Activated CD4-positive, alpha-beta T cell treated with anti-CD3 and anti-CD28 coated beads, Interleukin-2, amount 50 U/mL, for 4 hours (primary cell): ENCODE measurements at places on chromosomes 13 and 19.

DNA sequence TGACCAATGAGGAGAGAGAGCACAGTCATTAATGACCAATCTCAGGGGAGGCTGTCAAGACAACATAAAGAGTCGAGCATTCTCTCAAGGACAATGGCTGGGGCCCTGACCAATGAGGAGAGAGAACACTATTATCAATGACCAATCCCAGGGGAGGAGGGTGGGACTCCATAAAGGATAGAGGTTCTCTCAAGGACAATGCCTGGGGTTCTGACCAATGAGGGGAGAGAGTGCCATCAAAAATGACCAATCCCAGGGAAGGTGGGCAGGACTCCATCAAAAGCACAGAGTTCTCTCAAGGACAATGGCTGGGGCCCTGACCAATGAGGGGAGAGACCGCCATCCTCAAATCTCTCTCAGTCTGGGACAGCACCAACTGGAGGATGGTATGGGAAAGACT lies 3.3 kb upstream of the KLK11 start:
- DNase-seq = no peak

DNA sequence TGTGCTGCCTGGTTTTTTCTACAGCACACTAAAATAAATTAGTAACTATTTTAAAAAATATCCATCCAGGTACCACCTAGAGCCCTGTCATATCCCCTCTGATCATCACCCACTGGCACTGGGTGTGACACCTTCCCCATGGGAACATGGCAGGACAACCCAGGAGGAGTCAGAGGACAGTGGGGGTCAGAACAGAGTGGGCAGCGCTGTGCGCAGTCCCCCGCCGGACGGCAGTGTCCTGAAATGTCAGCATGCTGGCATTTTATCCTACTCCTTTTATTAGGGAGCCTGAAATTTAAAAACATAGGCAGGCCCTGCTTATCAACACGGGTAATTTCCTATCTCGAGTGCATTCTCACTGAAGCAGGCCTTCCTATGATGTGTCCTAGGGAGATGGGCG lies 42.1 kb upstream of the GAS6 start:
- no peak for DNase-seq

DNA sequence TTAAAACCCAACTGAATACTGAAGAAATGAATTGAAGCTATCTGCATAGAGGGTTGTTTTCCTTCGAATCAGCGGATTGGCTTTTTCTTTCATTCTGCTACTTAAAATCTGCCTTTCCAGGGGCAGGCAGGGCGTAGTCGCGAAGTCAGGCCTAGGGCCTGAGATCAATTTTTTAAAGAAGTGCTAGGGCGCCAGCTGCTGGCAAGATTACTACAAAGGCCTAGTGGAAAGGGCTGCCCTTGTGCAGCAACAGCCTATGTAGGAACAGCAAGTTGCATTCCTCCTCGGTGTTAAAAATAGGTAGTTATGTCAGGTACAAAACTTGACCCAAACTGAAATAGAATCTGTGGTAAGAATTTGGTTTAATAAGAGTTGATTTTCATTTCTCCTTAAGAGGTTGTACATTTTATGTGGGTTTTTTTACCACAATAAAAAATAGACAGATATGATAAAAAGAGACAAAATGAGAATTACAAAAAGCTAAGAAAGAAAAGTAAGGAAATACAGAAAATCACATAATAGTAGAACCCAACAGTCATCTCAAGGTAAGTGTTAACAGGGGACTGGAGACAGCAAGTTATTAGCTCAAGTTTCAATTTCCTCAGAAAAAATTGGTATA lies 9.5 kb upstream of the URAD start:
- DNase-seq = no peak

- no peak for DNase-seq
These were observed 793.7 kb upstream of the SLITRK5 start for GRCh38 chr13:86877441-86877840.

DNA sequence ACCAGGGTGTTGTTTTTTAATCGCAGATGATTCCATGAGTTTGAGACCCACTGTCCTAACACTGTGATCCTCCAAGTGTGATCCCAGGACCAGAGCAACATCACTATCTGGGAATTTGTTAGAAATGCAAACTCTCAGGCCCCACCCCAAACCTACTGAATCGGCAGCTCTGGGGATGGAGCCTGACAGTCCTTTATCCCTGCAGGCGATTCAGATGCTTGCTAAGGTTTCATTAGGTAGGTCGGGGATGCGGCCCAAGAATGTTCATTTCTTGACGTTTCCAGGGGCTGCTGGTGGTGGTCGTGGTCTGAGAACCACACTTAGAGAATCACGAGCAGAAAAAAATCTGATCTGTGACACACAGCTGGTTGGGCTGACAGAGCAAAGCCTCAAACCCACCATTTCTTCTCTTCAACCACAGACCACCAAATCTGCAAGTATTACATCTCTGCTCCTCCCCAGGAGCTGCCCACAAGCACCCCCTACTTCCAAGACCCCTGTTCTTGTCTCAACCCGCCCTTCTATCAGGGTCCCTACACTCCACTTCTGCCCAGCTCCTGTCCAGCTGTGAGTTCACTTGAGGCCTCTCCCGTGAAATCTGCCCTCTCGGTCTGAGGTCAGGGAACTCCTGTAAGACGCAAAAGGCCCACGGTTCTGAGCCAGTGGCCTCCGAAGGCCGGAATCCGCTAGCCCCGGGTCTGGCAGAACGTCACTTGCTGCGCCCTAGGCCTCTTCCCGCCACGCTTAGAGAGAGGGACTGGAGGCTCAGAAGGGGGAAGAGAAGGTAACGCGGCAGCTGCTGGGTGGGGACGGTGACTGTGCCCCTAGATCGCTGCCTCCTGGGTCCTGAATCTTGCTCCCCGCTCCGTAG lies 1.1 kb upstream of the FARP1 start:
- DNase-seq = no peak

DNA sequence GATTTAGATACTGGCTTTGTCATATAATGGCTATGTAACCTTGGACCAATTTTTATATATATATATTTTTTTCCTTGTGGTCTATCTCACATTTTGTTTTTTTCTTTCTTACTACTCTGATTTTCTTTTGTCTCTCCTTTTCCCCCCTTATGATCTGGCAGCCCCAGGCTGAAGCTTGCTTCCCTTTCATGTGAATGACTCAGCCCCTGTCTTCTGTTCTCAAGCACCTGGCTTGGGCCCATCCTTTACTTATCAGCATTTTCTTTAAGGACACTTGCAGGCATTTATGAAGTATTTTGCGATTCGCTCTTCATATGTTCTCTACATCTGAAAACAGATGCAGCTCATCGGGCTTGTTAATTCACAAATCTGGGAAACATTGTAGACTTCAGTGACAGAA lies 163.6 kb downstream of the SPRY2 start:
- no peak for DNase-seq

DNA sequence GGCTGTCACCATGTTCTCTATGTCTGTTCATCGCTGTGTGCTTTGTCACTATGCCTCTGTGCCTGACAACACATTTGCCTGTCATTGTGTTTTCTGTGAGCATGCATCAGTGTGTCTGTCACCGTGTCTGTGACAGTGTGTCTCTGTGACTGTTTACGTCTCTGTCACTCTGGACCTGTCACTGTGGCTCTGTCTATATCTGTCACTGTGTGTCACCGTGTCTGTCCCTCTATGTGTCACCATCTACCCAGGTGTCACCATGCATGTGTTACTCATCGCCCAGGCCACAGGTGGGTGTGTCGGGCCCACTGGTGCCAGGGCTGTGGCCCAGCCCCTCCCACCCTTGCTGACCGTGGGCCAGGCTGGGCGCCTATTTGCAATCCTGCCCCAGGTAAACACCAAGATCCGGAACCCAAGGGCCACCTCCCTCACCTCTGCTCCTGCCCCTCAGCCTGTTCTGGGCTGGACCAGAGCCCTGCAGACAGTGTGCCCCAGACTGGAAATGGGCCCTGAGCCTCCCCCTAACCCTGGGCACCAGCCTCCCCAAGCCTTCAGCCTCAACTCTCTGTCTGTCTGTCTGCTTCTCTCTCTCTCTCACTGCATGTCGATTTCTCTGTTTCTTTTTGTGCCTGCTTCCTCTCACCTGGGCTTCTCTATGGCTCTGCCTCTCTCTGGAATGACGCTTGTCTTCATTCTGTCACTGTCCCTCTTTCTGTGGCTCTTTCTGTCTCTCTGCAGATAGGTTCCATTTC lies 7.7 kb downstream of the IRF2BP1 start:
- DNase-seq = no peak

DNA sequence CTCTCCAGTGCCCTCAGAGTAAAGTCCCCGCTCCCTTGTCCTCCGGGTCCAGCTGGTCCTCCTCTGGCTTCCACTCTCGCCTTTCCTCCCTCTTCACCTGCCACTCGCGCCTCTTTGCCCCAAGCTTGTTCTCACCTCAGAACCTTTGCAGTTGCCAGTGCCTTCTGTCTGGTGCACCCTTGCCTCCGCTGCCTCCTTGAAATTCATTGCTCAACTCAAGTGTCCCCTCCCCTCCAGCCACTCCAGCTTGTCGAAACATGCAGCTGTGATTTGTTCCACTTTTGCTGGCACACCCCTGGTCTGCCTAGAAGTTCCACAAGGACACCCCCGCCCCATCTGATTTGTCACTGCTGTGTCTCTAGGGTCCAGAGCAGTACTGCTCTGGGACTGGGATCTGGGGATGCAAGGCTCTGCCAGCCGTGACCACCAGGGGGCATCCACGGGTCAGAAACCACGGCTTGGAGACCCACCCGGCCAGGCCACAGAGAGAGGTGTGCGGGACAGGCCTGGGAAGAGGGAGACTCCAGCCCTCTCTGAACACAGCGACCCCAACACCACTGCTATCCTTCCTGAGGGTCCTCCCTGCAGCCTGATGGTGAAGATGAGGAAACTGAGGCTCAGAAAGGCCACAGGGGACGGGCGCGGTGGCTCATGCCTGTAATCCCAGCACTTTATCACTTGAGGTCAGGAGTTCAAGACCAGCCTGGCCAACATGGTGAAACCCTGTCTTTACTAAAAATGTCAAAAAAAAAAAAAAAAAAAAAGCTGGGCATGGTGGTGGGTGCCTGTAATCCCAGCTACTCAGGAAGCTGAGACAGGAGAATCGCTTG lies 49.9 kb downstream of the AP1M1 start:
- DNase-seq = peak; percentile 82

- DNase-seq = no peak
These were observed 148.1 kb downstream of the USP12 start for GRCh38 chr13:27023385-27024073.

- DNase-seq = no peak
These were observed 239.9 kb downstream of the SPRY2 start for GRCh38 chr13:80101040-80101439.

DNA sequence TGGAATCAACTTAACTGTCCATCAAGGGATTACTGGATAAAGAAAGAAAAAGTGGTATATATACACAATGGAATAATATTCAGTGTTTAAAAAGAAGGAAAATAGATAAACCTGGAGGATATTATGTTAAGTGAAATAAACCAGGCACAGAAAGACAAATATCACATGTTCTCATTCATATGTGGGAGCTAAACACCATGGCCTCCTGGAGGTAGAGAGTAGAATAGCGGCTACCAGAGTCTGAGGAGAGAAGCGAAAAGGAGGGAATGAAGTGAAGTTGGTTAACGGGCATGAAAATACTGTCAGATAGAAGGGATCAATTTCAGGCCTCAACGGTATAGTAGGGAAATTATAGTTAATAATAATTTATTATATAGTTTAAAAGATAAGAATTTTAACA lies 147.5 kb upstream of the OBI1 start:
- DNase-seq = no peak

- DNase-seq = no peak
These were observed 171.2 kb upstream of the UBL3 start for GRCh38 chr13:30021611-30022010.

DNA sequence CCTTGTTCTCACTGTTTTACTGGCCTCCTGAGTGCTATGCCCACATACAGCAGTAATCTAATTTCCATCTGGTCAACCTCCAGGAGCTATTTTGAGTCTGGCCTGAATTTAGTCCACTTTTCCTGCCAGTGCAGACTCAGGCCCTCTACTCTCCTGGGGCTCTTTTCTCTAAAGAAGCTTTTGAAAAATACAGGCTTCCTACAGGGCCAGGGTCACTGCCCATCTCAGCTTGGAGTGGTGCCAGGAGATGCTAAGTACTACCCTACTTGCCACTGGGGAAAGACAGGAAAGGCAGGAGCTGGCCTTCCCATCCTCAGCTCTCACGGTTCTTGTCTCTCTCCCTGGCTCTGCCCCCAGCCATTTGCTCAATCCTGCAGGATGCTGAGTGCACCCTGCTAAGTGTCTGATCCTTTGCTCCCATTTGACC lies 101.7 kb upstream of the SERP2 start:
- no peak for DNase-seq

DNA sequence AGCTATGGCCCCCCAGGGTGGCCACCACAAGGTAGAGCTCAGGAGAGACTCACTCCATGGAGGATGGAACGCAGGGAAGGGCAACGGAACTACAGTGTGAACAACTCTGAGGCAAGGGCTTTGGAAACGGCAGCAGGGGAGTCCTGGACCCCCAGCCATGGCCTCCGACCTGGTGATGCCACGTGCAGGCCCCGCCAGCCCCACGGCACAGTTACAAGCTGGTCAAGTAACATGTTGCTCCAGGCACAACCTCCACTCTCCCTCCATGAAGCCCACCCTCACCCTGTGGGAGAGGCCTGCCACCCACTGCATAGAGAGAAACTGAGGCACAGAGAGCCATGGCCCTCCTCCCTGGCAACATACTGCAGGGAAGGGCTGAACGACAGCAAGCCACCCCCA lies 9.1 kb upstream of the CERS1 start:
- no peak for DNase-seq

- no peak for DNase-seq
These were observed 148.5 kb downstream of the STK24 start for GRCh38 chr13:98428256-98428966.

DNA sequence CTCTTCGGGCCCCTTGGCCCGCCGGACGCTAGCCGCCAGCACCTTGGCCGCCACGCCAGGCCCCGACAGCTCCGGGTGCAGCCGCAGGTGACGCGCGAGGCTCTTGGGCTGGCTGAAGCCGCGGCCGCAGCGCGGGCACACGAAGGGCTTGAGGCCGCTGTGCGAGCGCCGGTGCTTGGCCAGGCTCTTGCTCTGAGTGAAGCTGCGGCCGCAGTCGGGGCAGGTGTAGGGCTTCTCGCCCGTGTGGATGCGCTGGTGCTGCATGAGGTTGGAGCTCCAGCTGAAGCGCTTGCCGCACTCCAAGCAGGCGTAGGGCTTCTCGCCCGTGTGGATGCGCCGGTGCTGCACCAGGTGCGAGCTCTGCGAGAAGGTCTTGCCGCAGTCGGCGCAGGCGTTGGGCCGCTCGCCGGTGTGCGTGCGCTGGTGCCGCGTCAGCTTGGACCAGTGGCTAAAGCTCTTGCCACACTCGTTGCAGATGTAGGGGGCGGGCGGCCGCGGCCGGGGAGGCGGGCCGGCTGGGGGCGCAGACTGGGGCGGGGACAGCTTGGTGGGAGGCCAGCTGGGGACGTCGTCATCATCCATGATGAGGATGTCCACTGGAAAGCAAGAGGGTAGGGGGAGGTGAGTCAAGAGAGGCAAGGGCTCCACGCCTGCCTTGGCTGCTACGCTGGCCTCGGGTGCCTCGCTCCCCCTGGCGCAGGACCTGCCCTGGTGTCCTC lies 32.4 kb downstream of the ZNF787 start:
- no peak for DNase-seq

GRCh38 chr13:50598338-50598737 lies 245.2 kb downstream of the DLEU7 start:
- no peak for DNase-seq
